ENCODE measurements at places on chromosomes 3 and 15.
A peak's percentile ranks its signal among the peaks of the same experiment; 100 is the strongest.

- no peak for DNase-seq
Measured at GRCh38 chr3:16132928-16133327, 41.6 kb upstream of the GALNT15 start.

DNA sequence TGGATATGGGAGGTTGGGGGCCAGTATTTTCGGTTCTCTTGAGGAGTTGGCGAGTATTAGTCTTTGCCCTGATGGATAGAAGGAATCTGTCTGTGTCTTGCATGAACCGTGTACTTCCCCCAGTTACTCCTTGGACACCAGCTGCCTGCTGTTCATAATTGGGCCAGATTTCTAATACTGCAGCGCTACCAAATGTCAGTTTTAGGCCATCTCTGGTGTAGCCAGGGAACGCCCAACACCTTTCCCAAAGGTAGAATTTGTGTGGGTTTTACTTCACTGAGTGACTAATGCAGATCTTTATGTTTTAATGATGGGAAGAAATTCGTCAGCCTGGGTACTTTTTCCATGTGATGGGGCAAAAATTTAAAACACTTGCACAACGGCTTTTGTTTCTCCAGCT is 18.4 kb downstream of the FLNB start:
- no peak for DNase-seq

GRCh38 chr15:42084465-42085235 is 9.7 kb downstream of the PLA2G4D start:
- DNase-seq: peak; percentile 48

DNA sequence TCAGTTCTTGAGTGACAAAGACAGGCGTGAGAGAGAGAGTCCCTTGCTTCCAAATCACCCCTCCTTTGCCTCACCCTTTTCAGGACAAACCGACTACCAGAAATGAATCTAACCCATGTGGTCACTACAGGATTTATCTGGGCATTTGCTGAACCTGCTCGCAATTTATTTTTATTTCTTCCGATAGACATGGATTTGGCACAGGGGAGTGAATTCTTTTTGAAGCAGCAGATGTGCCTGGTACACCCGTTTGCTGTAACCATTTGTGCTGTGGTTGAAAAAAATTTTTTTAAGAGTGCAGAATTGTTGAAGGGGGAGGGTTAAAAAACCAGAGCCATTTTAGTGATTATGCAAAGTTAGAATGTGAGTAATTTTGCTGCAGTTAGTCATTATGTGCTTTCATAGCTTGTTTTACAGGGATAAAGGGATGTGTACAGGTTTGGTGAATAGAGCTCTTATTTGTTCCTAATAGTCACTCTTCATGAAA is 442.0 kb downstream of the LPP start:
- DNase-seq: no peak

GRCh38 chr3:181711325-181712135 is at the start of gene SOX2:
Gene SOX2 (plus strand): TSS chr3:181711925. CDS start chr3:181712361, 436 bp downstream.
- DNase-seq: no peak

DNA sequence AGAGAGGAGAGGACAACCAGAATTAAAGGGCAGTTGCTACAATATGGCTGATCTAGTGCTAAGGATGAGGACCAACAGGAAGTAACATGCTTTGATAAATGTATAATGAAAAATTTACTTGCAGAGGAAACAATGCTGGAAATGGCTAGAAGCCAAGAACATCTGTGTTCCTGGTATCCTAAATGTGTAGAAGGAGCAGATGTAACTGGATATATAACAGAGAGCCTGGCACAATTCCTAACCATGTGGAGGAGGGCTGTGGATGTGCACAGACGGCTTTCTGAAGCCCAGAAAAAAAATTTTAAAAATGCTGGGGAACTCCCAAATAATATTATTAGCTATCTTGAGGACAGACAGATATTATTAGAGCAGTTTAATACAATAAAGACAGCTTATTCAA is 159.4 kb upstream of the GBE1 start:
- DNase-seq: no peak

GRCh38 chr3:31802981-31803740 is 177.9 kb downstream of the OSBPL10 start:
- DNase-seq: no peak

DNA sequence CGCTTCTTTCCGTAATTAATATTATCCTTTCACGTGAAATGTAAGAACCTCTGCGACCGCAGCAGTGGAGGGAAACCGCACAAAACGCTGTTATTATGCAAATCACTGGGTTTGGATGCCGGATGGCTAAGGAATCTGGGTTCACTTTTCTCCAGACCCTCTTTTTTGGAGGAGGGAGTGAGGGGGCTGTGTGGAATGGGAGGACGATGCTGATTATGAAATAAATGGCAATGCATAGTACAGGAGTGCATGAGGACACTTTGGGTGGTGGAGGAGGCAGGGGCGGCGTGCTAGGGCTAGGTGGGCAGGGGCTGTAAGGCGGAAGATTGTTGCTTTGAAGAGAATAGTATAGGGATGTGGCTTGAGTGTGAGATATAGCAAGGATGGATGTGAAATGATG is 1.8 kb downstream of the CADM2 start:
- DNase-seq: no peak

DNA sequence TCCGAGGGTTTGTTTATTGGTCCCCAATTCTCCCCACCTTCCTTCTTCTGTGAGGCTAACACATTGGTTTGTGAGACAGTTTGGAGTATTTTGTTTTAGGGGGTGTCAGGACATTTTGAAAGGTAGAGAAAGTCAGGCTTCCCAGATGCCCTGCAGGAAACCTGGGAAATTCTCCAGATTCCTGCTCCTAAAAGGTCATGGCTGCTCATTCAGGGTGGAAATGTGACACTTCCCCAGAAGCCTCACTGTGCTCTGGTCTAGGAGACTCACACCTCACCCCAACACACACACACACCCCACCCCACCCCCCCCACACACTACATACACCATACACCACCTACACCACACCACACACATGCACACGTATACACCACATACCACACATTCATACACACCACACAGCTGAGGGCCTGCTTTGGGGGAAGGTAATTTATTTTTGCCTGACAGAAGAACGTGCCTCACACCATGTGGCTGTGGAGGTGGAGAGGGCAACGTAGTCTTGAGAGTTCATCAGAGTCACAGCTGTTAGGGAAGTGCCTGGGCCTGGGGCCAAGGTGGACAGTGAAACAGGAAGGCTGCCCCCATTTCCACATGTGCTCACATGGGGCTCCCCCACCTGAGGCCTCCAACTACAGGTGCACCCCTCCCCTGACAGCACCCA is 40.4 kb upstream of the LIMD1 start:
- no peak for DNase-seq

- no peak for DNase-seq
Measured at GRCh38 chr15:92244703-92245102, 149.0 kb upstream of the ST8SIA2 start.

DNA sequence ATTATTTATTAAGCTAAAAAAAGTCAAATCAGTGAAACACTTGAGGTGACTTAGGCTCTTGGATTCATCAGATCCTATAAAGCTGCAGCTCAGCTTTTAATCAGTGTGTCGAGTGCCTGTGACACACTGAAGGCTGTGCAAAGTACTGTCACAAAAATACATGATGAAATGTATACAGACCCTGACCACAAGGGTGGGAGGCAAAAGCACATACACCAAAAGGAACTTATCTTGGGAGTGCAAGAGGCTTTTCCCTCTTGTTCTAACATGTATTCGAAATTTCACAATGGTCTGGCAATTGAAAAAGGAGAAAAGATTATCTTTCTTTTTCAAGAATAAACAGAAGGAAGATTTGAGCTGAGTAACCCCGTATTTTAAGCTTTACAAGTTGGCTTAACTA is 35.9 kb downstream of the VGLL4 start:
- no peak for DNase-seq

GRCh38 chr15:44158111-44158510 is 37.0 kb downstream of the FRMD5 start:
- no peak for DNase-seq

DNA sequence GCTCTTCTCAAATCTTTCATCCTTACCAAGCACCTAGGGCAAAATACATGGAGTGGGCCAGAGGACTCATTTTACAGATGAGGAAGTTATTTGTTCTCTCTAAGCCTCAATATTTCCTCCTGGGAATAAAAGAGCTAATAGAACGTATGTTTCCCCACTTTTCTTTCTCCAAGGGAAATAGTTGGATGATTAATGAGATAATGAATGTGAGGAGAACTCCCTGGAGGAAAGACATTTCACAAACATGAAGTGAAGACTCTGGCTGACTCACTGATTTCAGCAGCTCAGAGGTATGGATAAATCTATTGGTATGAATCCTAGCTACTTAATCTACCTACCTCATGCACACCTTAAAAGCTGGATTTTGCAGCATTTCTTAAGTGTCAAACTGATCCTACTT is 98.4 kb downstream of the ECT2 start:
- DNase-seq: no peak

DNA sequence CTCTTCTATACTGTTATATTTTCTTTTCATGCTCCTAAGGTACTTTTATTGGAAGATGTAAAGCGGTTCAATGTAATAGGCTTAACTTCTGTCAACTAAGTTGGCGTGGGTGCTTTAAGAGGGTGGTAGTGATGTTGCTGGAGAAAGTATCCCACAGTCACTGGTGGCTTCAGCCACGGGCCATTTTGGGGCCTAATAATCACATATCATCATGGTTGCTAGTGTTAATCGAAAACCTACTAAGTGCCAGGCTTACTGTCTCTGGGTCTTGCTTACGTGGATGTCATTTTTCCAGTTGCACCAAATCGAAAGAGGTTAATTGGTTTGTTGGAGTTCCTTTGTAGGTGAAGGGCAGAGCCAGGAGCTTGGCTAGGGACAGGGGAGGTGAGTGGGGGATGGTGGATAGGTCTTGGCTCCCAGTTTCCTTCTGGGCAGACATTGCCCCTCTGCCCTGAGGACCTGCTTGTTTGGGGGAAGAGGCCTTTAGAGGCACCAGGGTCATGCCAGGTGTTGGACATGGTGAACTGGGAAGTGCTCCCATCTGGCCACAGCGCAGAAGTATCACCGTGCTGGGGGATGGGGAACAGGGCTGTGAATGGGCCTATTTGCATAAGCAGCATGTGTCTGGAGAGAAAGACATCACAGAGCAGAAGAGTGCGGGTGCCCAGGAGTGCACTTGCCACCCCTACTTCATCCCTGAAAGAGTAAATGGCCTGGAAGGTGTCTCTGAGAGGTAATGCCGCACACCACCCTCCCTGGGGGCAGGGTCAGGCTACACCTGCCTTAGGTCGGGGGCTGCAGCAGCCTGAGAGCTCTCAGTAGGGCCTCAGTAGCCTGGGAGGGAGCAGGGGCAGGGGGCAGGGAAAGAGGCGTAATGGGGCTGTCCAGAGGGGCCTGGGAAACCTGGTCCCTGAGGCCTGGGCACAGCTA is 62.4 kb upstream of the POLG start:
- DNase-seq: no peak

DNA sequence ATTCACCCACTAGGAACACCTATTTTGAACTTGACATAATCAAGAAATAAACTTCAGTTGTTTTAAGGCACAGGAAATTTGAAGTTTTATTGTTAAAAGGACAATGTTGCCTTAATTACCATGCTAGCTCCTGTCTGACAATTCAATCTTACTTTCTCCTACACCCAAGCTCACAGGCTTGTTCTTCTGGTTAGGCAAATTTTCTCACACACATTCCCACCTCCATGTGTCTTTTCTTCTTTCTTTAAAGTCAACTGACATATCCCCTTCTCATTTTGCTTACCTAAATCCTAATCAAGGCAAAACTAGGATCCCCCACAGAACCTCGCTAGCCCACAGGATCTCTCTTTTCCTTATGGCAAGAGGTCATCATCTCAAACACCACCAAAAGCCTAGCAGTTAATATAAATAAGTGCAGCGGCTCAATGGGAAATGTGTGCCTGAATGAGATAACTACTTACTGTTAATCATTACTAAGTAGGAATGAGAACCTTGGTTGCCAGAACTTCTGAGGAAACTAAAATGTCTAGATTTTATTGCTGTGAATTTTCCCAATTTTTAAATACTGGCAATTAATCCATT is 189.3 kb downstream of the PLCH1 start:
- DNase-seq: no peak

DNA sequence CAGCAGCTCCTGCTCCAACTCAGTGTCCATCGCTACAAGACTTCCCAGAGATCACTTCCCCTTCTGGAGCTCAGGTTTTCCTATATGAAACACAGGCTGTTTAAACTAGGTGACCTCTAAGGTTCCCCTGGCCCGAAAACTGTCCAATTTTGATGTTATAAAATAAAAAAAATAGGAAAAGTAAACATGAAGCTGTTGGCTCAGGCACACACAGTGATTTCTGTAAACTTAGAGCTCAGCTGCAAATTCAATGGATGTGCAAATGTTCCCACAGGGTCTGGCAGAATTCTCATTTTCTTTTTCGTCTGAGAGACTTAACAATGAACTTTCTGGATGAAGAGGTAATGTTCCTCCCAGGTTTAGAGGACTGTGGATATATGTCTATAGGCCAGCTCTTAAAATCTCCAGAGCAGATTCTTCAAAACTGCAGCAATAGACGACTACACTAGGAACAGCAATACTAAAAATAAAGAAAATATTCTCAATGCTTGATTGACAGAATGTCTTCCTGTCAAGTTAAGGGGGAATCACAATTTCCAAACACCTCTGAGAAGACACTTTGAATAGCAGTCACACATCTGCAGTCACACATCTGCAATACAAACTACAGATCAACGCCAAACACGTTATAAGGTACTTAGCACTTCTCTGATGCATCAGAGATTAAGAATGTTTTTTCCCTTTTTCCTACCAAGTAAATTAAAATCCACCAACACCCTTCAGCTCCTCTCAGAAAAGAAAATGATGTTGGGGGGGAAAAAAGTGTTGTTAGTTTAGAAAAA is 2.8 kb downstream of the NUP210 start:
- DNase-seq: no peak

GRCh38 chr15:59199626-59200465 is 6.8 kb upstream of the LDHAL6B start:
- no peak for DNase-seq

DNA sequence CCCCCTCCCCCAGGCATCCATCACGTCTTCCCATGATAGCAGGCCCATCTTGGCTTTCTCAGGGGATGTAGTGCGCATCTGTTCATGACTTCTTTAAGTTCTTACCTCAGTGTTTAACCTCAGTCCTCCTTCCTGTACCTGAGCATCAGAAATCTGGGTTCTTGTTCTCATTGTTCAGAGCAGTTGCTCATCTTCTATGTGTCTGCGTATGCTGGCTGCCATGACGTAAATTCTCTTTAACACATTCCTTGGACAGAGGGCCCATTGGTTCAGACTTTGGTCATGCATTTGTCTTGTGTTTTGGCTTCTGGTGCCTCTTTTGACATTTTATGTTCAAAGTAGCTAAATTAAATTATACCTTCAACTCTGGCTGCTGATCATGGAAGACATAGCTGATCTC is 227.3 kb downstream of the CACNA2D3 start:
- DNase-seq: no peak

GRCh38 chr3:74267588-74268184 is 346.8 kb downstream of the CNTN3 start:
- DNase-seq: no peak

GRCh38 chr15:63940966-63941620 is 105.2 kb downstream of the DAPK2 start:
- no peak for DNase-seq

DNA sequence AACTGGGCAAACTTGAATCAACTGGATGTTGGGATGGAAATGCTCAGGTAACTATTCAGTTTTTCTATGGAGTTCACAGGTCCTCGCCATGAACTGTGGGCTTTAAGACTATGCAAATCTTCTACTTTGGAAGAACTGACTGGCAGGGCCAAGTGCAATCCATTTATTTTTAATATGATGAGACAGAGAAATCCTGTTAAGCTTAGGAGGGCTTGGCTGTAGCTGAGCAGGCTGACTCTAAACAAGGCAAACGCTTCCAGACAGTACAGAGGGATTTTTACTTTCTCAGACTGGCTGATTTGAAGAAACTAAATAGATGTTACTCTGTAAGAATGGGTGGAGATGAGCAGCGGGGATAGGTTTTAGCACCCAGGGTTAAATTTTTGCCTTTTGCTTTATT is 194.2 kb upstream of the ICE2 start:
- no peak for DNase-seq

All from stimulated activated CD4-positive, alpha-beta T cell treated with anti-CD3 and anti-CD28 coated beads, Interleukin-4, amount 100 ng/mL, for 24 hours (primary cell).